ENCODE measurements at places on chromosomes 4 and X.

GRCh38 chrX:38260231-38260630 lies 39.6 kb upstream of the SRPX start:
- DNase-seq, result peak; percentile 48

GRCh38 chr4:2482693-2483092 lies 13.8 kb downstream of the RNF4 start:
- no peak for DNase-seq

- DNase-seq, result peak; percentile 21
These were observed 94.1 kb downstream of the IRS4 start for GRCh38 chrX:108642273-108642628.

DNA sequence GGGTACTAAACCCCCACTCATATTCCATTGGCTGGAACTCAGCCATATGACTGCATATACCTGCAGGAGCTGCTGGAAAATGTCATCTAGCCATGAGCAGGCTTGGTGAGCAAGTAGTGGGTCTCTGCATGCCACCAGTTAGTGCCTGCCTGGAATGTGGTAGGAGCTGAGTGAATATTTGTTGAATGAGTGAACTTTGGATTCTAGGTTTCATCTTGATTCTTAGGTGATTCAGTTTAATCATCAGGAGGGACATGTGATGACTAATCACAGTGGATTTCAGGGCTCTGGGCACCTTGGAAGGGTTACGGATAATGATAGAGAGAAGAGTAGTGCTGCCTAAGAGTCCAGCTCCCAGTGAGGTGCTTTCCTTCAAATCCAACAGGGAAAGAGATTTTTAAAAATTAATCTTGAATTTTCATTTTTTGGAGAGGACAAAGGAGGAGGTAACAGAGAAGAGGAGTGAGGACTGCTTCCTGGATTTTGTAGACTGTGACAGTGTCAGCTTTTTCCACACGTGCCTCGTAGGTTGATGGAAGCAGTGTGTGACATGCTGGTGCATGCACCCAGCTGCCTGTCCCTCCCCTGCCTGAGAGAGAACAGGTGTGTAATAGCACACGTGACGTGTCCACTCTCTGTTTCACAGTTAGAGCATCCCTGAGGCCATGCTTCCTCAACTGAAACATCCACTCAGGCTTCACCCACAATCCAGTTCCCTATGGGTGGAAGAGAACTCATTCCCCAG lies 30.4 kb downstream of the NHS start:
- no peak for DNase-seq

DNA sequence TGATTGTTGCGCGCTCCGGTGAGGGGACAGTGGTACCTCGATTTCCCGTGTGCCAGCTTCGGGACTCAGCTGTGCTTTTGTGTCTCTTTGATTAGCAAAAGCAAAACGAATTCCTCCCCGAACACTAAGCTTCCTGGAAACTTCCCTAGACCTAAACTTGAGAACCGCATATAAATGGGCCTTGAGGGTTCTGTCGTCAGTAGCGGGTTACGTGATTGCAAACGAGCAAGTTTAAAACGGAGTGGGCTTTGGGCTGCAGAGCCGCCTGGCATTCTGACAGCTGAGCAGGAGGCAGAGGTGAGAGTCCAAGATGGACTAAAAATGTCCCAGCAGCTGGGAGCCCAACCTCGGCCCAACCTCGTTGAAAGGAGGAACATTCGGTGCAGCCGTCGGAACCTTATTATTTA lies 1.2 kb upstream of the TAPT1 start:
- peak; percentile 71 for DNase-seq
